CD4-positive, alpha-beta T cell treated with Interleukin-2 at 100 ng/mL for 4 hours (primary cell): ENCODE measurements at places on chromosomes 2 and 18.

DNA sequence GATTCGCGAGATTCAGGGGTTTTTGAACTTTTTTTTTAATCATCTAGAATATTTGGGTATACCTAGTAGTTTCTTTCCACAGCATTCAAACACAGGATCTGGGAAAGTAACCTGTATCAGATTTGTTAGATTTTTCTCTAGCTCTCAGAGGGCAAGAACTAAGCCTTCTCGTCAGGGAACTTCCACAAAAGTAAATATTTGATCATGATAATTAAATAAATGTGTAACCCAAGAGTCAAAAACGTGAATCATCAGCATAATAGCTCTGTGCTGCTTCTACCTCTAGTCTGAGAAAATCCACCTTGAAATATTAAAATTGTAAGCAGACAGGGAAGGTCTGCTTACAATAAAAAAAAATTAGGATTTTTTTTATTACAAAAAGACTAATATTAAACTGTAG, 225.7 kb upstream of the SPOPL start:
- DNase-seq, result no peak

DNA sequence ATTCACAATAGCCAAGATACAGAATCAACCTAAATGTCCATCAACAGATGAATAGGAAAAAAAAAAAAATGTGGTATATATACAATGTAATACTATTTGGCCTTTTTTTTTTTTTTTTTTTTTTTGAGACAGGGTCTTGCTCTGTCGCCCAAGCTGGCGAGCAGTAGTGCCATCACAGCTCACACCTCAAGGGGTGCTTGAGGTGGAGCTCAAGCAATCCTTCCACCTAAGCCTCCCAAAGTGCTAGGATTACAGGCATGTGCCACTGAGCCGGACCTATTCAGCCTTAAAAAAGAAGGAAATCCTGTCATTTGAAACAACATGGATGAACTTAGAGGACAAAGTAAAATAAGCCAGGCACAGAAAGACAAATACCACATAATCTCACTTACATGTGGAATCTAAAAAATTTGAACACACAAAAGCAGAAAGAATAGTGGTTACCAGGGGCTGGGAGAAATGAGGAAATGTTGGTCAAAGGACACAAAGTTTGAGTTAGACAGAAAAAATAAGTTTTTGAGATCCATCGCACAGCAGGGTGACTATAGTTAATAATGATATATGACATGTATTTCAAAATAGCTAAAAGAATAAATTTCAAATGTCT, 26.0 kb downstream of the TLK1 start:
- DNase-seq, result no peak

DNA sequence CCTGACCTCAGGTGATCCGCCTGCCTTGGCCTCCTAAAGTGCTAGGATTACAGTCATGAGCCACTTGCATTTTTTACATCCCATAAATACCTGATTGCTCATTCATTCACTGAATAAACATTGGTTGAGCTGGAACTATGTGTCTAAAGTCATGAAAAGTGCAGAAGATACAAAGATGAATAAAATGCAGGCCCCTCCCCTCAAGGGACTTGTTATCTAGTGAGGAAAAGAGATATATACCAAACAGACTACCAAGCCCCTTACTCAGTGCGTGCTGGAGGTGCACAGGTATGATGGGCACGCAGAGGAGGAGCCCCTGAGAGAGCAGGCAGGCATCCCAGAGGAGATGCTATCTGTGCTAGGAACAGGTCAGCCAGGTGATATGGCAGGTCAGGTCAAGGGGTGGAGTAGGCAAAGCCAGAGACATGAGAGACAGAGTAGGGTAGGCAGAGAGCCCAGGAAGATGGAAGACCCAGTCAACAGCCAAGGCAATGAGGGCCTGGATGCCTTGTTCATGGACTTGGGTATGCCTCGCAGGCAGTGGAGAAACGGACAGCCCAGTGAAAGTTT, 7.7 kb downstream of the FHL2 start:
- DNase-seq, result no peak

- no peak for DNase-seq
These were observed 7.2 kb upstream of the ACKR3 start for GRCh38 chr2:236562434-236562833.

GRCh38 chr2:239006622-239007285, 158.9 kb downstream of the TWIST2 start:
- no peak for DNase-seq

DNA sequence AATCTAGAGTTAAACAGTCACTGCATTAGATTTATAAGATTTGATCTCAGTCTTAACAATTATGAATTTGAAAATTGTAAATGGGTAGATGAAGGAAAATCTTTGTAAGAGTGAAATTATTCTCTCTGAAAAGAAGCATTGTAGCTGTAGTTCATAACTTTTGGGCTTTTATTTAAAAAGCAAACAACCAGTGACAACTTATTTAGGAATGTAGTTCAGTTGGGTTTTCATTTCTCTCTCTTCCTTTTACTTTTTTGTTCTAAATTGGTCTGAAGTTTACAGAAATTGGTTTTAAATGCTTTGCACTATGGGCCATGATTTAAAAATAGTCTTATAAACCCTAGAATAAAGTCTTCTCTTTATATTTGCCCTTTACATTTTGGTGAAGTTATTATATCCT, 296.6 kb downstream of the GULP1 start:
- no peak for DNase-seq

DNA sequence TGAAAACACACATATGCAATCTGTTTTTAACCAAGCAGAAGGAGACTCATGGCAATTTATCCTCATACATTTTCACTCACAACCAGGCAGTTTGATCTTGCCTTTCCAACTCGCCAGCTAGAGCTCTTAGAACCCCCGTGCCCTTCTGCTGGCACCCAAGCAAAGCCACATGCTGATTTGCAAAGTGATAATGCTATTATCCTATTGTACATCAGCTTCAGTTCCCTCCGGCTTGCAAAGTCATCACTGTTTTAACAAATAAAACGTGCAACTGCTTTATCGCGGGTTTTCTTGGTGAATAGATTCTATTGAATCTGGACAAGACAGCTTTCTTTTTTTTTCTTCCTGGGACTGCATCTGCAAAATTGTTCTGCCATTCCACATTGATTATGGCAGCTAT, 314.6 kb downstream of the LNPK start:
- DNase-seq, result no peak

- no peak for DNase-seq
These were observed 103.2 kb upstream of the WDR75 start for GRCh38 chr2:189338115-189338514.

DNA sequence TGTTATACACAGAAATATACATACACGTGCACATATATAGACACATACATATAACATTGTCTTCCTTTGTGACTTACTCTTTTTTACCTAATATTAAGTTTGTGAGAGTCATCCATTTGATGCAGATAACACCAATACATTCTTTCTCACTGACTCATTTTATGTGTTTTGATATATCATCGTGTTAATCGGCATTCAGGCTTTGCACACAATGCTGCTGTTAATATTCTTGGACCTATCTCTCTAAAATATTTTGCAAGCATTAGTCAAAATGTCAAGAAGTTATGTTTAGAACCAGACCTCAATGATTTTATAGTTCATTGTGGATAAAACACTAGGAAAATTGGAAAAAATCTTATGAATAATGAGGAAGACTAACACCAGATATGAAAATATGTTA, 441.1 kb downstream of the LRATD1 start:
- DNase-seq, result no peak

DNA sequence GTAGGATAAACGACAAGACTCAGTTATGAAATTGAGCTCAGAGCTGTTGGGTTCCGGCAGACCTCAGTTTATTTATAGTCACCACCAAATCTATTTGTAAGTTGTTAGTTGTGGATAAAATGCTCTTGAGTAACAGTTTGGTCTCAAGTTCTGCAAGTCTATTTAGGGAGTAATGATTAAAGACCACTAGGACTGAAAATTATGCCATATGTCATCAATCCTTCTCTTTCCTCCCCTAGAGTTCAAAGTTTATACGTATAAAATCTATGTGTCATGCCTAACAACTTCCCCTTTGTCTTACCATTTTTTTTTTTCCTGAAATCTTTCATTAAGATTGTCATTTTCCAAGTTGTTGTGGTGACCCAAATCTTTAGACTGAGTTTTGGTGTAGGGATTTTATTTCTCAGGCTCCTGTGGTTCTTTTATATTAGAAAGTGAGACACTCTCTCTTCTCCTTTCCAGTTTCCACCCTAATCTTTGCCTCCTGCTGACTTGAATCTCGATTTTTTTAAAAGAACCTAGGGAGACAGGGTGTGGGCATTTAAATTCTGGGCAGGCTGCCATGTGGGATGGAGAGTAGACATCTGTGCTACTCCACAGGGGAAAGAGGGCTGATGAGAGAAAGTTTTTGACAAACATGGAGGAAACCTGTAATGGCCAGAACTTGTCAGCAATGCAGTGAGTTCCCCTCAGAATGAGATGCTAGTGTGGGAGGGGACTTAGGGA, 51.0 kb downstream of the LAMA3 start:
- DNase-seq, result no peak

DNA sequence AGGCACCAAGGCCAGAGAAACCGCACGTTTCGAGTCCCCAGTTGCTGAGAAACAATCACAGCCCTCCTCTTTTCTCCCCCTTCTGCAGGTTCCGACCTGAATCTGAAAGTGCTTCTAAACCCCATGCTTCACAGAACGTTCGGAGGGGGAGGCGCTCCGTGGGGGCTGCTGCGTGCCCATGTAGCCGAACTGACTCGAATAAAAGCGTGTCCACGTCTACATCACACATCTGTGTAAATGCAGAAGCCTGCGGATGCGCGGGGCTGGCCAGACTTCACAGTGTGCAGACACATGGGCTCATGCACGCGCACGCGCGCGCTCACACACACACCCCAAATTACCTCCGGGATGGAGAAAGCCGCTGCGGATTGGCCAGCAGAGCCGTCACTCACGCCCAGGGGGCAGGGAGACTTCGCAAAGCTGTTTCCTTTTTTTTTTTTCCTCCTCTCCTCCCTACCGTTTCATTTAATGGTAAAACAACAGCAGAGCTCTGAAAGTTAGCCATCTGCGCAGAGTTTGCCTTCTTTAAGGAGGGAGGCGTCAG, 2.3 kb downstream of the ZNF516 start:
- peak; percentile 97 for DNase-seq

- no peak for DNase-seq
These were observed 50.6 kb upstream of the SETBP1 start for GRCh38 chr18:44630118-44630517.

- no peak for DNase-seq
These were observed 25.9 kb downstream of the RAMP1 start for GRCh38 chr2:237885111-237885930.

DNA sequence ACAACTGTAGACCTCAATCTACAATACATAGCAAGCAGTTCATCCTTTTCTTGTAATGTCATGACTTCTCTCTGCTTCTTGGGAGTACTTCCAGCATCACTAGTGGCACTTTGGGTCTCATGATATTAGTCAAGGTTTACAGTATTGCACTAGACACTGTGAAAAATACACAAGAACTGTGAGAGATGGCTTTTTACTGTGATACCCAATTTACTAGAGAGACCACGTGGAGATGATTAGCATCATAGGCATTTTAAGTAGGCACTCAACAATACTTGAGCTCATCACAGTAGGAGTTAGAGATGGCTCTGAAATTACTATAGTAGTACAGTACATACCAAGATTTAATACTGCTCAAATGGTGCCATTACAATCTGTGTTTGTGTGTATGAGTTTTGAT, 112.8 kb upstream of the EML6 start:
- no peak for DNase-seq

GRCh38 chr2:240631548-240632305, 6.4 kb downstream of the GPR35 start:
- DNase-seq, result no peak

DNA sequence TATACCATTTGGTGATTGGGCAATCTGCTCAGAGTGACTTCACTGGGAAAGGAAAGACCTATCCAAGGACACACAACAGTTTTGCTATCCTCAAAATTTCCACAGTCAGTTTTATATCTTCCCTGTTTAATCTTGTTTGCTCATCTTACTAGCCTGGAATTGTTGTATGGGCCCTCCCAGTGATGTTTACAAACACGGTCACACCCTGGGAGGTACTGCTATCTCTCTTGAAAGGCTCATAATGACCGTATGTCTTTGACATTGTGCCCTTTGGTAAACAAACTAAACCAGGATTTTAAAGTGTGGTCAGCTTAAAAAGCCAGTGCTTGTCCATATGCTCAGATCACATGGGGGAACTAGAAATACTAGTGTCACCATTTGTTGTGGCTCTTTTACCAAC, 277.0 kb downstream of the CDH2 start:
- no peak for DNase-seq

- no peak for DNase-seq
These were observed 146.3 kb downstream of the LAMA3 start for GRCh38 chr18:23835506-23835905.

- no peak for DNase-seq
These were observed 69.0 kb upstream of the TTC39C start for GRCh38 chr18:23945416-23946079.

GRCh38 chr2:86685351-86685750, 34.7 kb upstream of the RMND5A start:
- no peak for DNase-seq

DNA sequence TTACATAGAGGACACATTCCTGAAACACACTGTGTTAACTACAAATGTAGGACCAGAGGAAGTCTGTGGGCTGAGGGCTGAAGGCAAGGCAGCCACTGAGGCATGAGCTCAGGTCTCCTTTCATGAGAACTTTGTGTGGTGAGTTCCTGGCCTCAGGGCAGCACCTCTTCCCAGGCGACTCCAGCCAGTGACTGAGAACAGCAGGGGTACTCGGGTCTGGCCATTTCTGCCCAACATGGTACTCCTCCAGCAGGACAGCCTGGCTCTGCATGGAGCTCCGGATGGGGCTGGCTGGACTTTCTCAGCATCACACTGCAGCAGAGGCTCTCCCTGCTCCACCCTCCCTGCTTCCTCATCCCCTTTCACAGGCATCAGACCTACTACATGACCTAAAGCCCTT, 125.5 kb upstream of the SPATS2L start:
- DNase-seq, result no peak

DNA sequence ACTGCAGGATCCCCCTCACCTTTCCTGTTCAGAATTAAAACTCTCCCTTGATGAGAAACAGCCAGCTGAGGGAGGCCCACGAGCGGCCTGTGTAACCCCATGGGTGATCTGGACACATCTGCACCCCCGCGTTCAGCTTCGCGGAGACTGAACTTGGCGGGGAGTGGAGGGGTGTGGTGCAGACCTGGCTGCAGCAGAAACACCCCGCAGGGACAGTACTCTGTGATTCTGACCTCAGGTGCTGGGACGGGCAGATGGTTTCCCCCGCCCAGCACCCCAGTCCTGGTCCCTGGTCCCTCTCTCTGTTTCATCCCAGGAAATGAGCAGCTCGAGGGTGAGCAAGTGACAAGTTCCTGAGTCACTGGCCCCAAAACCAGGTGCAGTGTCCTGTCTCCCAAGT, 41.2 kb downstream of the GBX2 start:
- no peak for DNase-seq
